ENCODE measurements at places on chromosomes 3 and 15.

DNA sequence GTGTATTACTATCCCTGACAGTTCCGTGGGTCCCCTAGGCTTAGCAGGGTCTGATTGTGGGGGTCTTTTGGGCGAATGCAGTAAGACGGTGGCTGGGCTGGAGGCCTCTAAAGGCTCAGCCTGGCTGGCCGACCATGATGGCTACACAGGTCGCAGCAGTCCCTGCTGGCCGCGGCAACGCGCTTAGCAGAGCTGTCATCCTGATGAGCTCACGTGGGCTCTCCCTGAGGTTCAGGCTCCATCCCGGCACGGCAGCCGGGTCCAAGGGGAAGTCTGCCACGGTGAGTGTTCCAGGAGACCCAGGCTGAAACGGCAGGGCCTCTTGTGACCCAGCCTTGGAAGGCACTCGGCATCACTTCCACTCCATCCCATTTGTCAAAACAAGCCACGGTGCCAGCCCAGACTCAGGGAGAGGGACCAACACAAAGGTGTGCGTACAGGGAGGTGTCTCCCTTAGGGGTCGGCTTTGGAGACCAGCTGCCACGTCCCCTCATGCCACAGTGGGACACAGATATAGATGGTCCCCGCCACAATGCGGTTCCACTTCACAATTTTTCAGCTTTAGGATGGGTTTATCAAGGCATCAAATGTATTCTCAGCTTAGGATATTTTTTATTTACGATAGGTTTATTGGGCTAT lies 101.8 kb downstream of the XXYLT1 start:
- no peak for DNase-seq

GRCh38 chr3:126439968-126440708 lies 35.6 kb downstream of the ZXDC start:
- no peak for DNase-seq

GRCh38 chr15:25790000-25790660 lies 73.0 kb downstream of the ATP10A start:
- peak; percentile 14 for DNase-seq

- no peak for DNase-seq
Observed at GRCh38 chr3:140933109-140933508, 8.5 kb upstream of the SLC25A36 start.

DNA sequence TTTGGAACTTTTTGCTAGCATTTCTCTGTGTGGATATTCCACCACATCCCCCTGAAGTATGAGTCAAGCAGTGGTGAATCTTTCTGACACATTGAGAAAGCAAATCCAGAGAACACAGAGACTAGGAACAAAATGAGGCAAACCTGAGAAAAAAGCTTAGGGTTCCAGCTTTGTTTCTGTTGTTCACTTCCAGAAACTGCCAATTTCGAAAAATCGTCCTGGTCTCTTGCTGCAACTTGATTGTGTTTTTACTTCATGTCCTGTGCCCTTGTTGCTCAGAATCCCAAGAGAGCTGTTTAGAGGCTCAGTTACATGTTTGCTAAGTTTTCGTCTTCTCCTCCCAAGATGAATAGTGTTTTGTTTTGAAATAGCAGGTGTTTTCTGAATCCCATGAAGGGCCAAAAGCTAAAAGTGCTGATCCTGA lies 13.7 kb downstream of the MAP2K1 start:
- DNase-seq: no peak

DNA sequence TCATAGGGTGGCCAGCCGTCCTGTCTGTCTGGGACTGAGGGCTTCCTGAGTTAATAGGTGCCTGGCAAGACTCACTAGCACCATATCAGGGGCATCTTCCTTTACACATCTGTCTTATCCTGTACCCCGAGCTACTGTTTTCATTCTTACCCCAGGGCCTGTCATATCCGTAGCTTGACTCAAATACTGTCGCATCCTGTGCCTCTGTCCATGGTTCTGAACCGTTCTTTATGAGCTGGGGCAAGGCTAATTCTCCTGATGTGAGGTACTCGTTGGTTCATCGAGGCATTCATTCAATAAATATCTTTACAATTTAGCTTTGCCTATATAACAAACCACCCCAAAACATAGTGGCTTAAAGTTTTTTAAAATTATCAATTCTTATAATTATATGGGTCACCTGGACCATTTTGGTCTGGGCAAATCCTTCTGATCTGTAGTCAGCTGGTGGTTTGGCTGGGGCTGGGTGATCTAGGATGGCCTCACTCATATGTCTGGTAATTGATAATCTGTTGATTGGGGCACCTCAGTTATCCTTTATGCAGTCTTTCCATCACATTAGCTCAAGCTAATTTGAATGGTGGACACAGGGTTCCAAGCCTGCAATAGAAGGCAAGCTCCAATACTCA lies 121.2 kb downstream of the TLE3 start:
- DNase-seq: no peak

- no peak for DNase-seq
Observed at GRCh38 chr3:96813820-96814650, at the start of gene EPHA6. Gene EPHA6, plus strand, starts transcription at chr3:96814594.

DNA sequence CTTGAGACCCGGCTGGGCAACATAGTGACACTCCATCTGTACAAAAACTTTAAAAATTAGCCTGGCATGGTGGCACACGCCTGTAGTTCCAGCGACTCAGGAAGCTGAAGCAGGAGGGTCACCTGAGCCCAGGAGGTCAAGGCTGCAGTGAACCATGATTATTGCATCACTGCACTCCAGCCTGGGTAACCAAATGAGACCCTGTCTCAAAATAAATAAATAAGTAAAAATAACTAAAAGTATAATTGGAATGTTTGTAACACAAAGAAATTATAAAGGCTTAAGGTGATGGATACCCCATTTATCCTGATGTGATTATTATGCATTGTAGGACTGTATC lies 38.6 kb downstream of the MYO1E start:
- DNase-seq: no peak

- no peak for DNase-seq
Observed at GRCh38 chr3:113261063-113261625, 49.8 kb downstream of the BOC start.

GRCh38 chr3:4067893-4068292 lies 235.3 kb upstream of the SETMAR start:
- no peak for DNase-seq

GRCh38 chr3:101567528-101568317 lies 6.1 kb downstream of the TRMT10C start:
- DNase-seq: peak; percentile 12

DNA sequence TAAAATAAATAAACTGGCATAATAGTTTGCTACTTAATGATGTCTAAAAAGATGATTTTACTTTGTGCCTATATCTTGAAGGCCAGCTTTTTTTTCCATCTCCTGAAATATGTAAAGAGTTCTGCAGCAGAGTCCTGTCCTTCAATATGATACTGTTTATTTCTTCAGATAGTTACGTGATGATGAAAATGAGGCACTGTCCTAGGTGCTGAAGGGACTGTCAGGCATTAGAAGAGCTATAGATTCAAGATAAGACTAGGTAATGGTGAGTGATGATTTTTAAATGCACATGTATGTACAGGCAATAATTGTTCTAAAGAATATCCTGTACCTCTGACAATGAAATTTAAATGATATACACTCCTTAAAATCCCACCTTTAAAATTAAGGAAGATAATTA lies 326.9 kb upstream of the DNAJC19 start:
- no peak for DNase-seq

GRCh38 chr3:8712045-8712907 lies 21.3 kb upstream of the CAV3 start:
- no peak for DNase-seq

GRCh38 chr3:77372634-77373346 lies 332.9 kb downstream of the ROBO2 start:
- no peak for DNase-seq

All from activated T-helper 9 cell treated with anti-CD3 and anti-CD28 coated beads, Interleukin-2, amount 50 U/mL, for 16 hours (primary cell).